ENCODE measurements at places on chromosomes 7 and 10.

DNA sequence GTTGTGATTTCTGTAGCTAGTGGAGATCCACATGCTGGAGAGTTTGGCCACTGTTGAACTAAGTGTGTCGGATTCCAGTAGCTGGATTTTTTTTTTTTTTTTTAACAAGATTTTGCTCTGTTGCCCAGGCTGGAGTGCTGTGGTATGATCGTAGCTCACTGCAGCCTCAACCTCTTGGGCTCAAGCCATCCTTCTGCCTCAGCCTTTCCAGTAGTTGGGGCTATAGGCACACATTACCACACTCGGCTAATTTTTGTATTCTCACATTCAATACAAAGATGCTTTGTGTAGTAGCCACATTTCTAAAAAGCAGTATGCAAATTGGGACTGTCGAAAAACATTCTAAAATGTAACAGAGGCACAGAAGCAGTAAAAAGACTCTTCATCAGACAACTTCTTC lies 63.5 kb downstream of the RABGEF1 start:
- DNase-seq: no peak

GRCh38 chr10:122850705-122851640 lies 5.3 kb upstream of the CUZD1 start:
- DNase-seq: no peak

GRCh38 chr10:102395400-102396316 lies at the start of gene NFKB2:
TSS of gene NFKB2 (plus strand) at chr10:102395705. CDS start at chr10:102395960, 255 bp downstream.
- peak; percentile 85 for DNase-seq

- DNase-seq: no peak
Measured at GRCh38 chr7:35691827-35692307, 3.1 kb downstream of the HERPUD2 start.

- DNase-seq: no peak
Measured at GRCh38 chr7:77565917-77566316, 28.8 kb downstream of the PTPN12 start.

GRCh38 chr7:143848192-143848591 lies 53.8 kb downstream of the TCAF1 start:
- DNase-seq: no peak

DNA sequence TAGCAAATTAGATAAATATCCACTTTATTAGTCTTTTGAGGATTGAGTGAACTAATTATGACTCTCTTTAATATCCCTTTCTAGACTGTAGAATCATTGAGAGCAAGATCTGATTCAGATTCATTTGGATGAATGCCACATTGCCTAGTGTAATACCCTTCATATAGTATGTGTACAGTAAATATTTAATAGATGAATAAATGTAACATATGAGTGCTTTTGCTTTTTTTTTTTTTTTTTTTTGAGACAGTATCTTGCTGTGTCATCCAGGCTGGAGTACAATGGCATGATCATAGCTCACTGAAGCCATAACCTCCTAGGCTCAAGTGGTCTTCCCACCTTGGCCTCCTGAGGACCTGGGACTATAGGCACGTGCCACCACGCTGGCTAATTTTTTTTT lies 14.8 kb downstream of the SAMD8 start:
- DNase-seq: no peak

DNA sequence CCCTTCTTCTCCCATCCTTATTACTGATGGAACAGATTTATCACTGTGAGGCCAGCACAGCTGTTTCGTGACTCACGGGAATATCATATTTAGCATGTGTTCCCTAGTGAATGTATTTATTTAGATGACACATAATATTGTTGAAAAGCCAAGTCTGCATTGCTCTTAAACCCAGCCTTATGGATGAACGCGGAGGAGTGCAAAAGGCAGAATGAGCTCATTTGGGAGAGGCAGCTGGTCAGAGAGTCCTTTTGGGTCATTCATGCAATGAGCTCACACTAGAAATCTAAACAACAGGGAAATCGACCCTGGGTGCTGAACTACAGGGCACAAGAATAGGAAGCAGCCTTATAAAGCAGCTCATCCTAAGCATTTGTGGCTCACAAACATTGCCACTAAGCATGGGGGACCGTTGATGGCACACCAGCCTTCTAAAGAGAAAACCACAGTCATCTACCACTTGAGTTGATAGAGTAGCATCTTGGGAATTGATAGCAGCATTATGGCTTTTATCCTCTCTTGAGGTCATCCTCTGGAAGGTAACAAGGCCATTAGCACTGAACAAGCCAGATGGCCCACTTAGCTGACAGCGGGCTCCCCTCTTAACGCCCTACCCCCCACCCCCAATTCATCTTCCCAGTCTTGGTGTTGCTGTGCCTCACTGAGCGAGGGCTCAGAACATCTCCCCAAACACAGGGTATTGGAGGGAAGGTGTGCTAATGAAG lies 32.9 kb upstream of the SDK1 start:
- no peak for DNase-seq

- no peak for DNase-seq
Measured at GRCh38 chr7:36107926-36108631, 45.0 kb upstream of the EEPD1 start.

DNA sequence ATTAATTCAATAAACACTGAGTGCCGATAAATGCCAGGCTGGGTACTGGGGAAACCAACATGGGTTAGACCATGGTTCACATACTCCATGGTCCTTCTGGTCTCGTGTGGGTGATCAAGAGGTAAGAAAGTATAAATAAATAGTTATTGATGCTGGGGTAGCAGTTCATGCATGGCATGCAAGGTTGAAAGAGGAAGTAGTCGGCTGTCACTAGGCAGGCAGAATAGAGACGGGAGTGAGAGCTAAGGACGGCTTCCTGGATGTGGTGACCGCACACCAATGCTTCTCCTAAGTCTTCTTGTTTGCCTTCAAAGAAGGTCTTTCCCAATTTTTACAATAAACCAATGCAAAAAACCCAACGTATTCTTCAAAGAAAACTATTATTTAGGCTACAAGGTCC lies 208.6 kb downstream of the ADAM12 start:
- no peak for DNase-seq
